Stimulated activated CD4-positive, alpha-beta T cell treated with anti-CD3 and anti-CD28 coated beads, Interleukin-1b, Interleukin-23, amount 100 ng/mL, for 1 hour (primary cell): ENCODE measurements at places on chromosomes 6 and 20.

- DNase-seq: no peak
Observed at GRCh38 chr6:56660381-56660730, 17.7 kb upstream of the DST start.

DNA sequence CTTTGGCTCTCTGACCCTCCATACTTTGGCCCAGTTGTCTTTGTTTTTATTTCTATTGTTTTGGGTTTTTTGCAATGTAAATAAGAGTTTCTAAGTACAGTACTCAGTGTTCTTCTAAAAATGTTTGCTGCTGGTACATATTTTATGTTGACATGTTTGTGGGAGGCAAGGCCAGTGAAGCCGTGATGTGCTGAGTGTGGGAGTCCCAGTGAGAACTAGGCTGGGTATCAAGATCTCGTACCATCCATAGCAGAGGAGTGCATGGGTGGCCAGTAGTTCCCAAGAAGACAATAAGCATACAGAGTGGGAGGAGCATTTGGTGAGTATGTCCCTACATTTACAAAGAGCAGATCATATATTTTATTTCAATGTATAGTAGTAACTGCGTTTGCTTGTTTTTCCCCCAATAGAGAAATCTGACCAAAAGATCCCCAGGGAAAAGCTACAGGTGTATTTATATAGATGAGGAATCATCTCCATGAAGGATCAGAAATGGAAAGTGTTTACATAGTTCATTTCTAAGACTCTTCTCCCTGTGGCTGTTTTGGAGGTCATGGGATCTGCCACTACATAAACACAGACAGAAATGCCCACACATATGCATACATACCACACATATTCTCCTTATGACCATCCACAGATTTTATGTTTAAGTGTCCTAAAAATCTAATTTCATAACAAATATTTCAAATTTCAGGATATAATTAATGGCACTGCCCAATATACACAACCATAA, 285.9 kb downstream of the ALDH8A1 start:
- DNase-seq: no peak

DNA sequence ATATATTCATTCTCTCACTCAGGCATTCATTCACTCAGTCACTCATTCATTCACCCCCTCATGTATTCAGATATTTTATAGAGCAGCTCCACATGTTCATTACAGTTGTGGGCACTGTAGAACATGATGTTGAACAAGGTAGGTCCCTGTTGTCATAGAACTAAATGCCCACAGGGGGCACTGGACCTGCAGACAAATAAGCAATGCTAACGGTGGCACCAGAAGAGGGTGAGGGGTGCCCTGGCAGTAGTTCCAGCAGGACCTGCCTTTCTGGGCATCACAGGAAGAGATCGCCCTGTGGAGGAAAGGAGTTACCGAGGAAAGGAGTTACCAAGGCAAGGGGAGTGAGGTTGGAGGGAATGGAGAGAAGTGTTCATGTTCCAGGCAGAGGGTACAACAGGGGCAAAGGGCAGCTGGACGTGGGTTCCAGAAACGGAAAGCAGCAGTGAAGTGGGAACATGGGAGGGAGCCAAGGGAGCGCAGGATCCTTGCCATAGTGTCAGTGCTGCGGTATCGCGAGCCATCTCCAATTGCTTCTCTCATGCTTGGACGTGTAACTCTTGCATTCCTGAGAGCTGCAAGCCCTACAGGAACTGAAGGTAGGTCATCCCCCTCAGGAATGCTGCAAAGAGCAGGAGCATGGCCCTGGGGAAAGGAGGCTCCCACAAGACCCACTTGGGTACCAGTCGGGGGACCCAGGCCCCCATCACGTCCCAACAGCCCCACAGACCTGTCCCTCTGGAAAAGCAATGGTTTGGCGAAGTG, 128.2 kb downstream of the EDN3 start:
- DNase-seq: no peak

GRCh38 chr6:149628875-149629510, 19.5 kb downstream of the KATNA1 start:
- no peak for DNase-seq

DNA sequence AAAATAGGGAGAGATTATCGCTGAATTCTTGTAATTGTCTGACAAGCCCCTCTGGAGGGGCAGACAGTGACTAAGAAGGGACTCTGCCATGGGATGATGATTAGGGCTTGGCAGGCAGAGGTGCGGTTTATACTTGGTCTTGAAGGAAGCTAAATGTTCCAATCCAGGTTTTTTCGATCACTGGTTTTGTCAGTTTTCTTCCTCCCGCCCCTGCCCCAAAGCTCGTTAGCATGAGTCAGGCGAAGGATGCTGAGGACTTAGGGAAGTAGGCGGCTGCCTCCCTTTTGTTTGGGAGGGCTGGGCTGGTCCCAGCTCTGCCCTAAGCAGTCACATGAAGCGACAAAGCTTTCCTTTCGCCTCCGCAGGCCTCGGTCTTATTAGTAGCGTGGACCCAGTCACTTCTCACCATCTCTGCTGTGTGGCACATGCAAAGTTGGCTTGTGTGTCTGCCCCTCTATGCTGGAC, 314.2 kb downstream of the CDC5L start:
- no peak for DNase-seq

- DNase-seq: no peak
Observed at GRCh38 chr6:112841553-112842329, 494.6 kb downstream of the RFPL4B start.

DNA sequence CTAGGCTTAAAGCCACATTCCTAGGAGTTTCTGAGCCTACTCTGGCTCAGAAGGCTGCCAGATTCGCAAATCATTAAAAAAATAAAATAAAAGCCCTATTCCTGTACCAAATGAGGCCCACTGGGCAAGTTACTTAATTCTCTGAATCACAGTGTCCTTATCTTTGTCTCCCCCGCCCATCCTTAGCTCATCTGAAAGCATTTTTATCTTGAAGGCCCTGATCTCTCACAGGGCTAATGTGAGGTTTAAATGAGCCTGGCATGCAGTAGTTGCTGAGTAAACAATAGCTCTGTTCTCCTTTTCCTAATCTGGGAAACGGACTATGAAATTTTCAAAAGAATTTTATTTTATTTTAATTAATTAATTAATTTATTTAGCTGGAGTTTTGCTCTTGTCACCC, 2.1 kb upstream of the ZBTB12 start:
- no peak for DNase-seq

DNA sequence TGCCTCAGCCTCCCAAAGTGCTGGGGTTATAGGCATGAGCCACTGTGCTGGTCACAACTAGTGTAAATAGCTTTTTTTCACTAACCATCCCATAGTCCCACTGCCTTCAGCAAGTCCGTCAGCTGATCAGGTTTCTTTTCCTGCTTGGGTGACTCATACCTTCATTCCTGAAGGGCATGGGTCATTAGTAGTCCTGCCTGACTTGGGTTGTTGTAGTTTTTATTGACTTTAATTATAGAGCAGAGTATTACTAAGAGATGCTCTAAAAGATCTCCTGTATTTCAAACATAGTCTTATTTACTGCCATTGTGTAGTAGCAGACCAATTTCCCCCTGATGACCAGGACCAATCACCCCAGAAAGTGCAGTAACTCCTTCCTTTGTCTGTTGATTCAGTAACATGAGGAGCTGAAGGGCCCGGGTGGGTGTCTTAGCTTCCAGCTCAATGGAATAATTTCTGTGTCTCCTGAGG, 25.8 kb downstream of the HLA-C start:
- no peak for DNase-seq

GRCh38 chr6:98980819-98981218, 33.1 kb upstream of the FBXL4 start:
- DNase-seq: no peak

- no peak for DNase-seq
Observed at GRCh38 chr6:30684386-30685156, 1.9 kb downstream of the PPP1R18 start.

DNA sequence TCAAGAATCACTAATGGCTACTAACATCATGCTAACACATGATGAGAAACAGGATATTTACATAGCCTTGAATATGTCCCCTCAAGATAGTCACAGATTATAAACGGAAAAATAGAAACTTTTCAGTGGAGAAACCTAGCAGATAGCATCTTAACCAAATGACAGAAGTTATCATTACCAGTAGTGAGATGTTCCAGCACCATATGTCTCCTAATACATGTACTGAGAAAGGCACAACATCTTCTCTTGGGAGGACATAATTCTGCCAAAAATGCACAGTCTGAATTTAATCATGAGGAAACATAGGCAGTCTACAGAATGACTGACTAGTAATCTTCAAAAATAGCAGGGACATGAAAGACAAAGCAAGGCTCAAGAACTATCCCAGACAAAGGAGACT, 19.9 kb upstream of the PRIM2 start:
- DNase-seq: no peak

GRCh38 chr6:100877851-100878250, 3.3 kb downstream of the ASCC3 start:
- no peak for DNase-seq

DNA sequence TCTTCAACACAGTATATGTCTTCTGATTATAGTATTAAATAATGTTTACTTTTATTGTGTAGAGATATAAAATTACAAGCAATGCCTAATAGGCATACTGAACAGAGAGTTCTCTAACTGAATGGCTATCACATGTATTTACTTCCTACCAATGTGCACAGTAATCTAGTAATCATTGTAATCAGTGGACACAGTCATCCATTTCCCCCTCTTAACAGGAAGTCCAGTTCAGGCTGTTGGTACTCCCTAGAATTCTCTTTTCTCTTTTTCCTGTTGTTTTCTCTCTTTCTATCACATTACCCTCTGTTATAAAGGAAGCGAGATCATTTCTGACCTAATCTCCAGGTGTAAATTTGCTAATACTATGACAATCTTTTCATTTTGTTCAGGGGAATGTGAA, 172.5 kb downstream of the HTR1B start:
- DNase-seq: no peak

- DNase-seq: no peak
Observed at GRCh38 chr6:158969148-158969547, 30.9 kb downstream of the RSPH3 start.

- DNase-seq: no peak
Observed at GRCh38 chr20:40046703-40047102, 642.3 kb downstream of the MAFB start.

GRCh38 chr6:146351018-146351417, 192.6 kb upstream of the RAB32 start:
- DNase-seq: no peak

- no peak for DNase-seq
Observed at GRCh38 chr6:150345781-150346180, 23.0 kb upstream of the IYD start.

DNA sequence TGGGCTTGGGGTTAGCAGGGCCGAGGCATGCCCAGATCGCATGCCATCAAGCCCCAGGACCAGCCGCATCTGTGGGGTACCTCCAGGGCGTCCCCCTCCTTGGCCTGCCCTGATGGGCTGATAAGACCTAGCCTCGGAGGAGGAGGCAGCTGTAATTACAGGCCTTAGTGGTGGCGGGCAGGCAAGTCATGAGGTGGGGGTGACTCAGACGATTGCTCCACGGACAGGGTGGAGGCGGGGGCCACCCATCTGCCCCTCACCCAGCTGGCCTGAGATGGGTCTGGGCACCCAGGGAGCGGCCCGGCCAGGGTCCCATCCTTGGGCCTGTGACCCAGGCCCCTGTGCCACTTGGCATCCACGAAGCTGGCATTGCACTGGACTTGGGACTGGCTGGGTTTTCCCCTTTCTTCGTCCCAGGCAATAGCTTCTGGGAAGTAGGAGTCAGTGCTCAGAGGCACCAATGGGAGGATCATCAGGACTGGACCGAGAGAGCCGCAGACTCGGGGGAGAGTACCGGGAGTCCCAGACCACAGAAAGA, 57.5 kb downstream of the CEBPB start:
- no peak for DNase-seq

GRCh38 chr20:17142666-17143065, 84.2 kb upstream of the PCSK2 start:
- DNase-seq: no peak

GRCh38 chr6:31163922-31164321, 5.5 kb downstream of the TCF19 start:
- no peak for DNase-seq

DNA sequence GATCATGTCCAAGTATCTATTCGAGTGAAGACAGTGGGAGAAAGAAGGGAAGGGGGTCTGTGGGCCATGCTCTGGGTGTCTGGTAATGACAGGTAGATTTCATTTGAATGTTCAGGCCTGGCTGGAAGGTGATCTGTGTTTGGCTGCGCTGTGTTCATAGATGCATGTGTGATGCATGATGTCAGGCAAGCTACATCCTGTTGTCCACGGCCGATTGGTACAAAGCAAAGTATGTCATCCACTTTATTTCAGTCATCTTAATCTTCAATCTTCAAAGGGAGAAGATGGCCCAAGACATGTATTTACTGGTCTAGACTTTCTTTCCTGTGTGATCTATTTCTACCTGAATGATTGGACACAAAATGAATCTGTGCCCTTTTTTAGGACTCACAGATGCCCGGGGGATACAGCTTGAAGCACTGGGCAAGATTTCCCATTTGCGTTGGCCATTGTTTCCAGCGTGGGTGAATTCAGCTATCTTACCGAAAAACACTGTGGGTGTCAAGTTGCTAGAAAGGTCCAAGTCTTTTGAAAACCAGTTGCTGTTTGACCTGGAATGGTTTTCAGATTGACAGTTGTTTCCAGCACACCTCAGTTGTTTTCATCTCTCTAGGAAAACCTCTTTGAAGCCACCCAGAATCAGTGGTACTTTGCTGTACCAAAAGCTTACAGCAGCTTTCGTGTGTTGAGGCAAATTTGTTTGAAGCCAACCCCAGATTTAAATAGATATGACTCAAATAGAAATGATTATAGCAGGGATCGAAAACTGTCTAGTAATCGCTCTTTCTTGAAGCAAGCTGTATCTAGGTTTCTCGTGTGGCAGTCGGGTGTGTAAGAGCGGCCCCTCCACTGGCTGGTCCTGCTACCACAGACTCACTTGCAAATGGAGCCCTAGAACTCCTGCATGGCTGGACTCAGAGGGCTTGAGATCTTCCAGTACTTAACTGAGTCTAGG, 27.2 kb downstream of the DUSP22 start:
- no peak for DNase-seq

DNA sequence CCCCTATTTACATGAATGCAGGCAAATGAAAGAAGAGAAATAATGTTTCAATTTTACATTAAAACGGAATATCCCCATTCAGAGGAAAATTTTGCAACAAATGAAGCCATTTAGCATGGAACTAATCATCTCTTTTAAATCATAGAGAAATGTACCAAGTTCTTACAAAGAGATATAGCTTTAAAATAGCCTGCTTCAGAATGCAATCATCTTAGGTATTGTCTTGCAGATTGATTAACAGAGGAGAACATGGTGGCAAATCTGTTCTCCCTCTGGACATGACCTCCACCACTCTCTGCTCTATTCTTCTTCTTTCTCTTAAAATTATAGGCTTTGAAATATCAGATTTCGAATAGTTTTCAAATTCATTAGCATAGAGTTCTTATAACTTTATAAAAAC, 155.7 kb upstream of the DTNBP1 start:
- no peak for DNase-seq

- no peak for DNase-seq
Observed at GRCh38 chr20:54113566-54113965, 43.2 kb upstream of the BCAS1 start.

DNA sequence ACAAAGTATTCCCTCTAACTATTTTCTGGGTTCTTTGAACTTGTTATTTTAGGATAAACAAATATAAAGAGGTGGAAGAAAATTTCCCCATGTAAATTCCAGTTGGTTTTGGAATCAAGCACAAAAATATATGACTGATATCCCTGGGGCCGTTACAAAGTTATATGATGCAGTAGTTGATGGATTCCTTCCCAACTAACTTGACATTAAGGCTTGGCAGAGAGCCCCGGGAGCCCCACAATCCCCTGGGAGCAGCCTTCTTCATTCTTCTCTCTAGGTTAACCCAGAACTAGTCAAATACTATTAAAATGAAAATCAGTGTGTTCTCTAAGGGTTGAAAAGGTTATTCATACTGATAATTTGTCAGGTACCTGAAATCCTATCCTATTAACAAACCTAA, 508.9 kb upstream of the SOX4 start:
- no peak for DNase-seq
